ENCODE measurements at places on chromosomes 2 and 18.

- DNase-seq = no peak
These were observed 23.8 kb upstream of the EFHD1 start for GRCh38 chr2:232609607-232610006.

- DNase-seq = no peak
These were observed 114.8 kb downstream of the SCG2 start for GRCh38 chr2:223487214-223487846.

GRCh38 chr2:20514596-20515269 lies 67.9 kb downstream of the RHOB start:
- no peak for DNase-seq

- no peak for DNase-seq
These were observed 80.3 kb downstream of the RTN4 start for GRCh38 chr2:54969940-54970338.

GRCh38 chr18:54737986-54738385 lies 90.3 kb upstream of the RAB27B start:
- DNase-seq = no peak

DNA sequence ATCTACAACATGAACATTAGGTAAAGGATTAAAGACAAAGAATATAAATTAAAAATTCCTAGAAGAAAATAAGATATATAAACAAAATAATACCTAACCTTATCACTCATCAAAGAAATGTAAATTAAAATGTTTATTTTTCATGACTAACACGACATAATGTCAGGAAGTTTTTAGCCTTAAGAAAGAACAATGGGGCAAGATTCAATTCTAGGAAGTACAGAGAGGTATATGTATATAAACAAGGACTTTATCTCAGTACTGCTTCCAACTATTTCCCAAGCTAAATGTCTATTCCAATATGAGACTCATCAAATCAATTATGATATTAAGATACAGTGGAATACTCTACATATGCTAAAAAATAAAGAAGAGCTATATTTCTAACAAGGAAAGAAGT lies 44.1 kb downstream of the TTC21B start:
- no peak for DNase-seq

GRCh38 chr2:37013315-37013641 lies 46.9 kb upstream of the STRN start:
- no peak for DNase-seq

Measured in CD4-positive, alpha-beta T cell treated with Interleukin-4 for 4 hours (primary cell).